ENCODE measurements at places on chromosomes 7 and 10.

GRCh38 chr10:22435650-22436049, 90.4 kb downstream of the SPAG6 start:
- DNase-seq = no peak

GRCh38 chr7:47978790-47979144, 648 bp downstream of the HUS1 start:
- no peak for DNase-seq

DNA sequence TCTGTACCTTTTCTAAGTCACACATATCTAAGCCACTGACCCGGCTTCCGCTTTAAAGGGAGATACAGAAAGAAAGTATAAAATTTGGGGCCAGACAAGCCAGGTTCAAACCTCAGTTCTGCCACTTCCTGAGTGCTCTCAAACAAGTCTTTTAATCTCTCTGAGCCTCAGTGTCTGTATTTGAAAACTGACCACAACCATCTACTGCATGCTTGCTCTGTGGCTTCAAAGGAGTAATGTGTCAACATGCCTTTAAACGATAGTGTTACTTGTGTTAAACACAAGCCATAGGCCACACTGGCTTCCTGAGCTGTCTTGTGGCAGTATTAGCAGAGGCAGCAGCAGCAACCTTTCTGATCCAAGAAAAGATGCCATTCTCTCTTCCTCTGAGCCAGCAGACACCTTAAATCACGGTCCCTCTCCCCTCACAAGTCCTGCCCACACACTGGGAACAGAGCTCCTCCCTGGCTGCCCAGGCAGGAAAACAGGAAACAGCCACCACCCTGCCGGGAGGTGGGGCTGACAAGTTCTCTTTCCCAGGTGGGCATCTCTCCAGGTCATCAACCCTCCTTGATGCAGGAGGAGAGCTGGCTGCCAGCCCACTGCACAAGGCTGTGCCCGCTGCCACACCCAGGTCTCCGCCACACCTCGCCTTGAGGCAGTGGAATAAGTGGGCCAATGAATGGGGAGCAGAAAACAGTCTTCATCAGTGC, 10.7 kb downstream of the HIP1 start:
- DNase-seq = no peak

DNA sequence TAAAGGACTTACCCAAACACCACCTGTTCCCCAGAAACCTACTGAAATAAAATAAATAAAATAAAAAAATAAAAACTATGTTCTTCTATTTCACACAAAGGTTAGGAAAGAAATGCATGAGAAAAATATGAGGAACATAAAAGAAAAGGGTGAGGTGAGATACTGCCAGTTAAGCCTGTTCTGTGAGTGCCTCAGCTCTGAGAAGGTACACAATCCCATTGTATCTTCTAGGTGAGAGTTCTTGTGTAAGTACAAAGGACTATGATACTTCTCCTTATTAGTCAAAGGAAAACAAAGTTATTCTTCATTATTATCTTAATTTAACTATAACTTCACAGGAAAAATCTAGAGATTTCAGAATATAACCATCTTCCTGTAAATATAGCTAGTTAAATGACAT, 86.0 kb downstream of the ATE1 start:
- no peak for DNase-seq

- no peak for DNase-seq
Measured at GRCh38 chr7:37430171-37430570, 18.5 kb downstream of the ELMO1 start.

DNA sequence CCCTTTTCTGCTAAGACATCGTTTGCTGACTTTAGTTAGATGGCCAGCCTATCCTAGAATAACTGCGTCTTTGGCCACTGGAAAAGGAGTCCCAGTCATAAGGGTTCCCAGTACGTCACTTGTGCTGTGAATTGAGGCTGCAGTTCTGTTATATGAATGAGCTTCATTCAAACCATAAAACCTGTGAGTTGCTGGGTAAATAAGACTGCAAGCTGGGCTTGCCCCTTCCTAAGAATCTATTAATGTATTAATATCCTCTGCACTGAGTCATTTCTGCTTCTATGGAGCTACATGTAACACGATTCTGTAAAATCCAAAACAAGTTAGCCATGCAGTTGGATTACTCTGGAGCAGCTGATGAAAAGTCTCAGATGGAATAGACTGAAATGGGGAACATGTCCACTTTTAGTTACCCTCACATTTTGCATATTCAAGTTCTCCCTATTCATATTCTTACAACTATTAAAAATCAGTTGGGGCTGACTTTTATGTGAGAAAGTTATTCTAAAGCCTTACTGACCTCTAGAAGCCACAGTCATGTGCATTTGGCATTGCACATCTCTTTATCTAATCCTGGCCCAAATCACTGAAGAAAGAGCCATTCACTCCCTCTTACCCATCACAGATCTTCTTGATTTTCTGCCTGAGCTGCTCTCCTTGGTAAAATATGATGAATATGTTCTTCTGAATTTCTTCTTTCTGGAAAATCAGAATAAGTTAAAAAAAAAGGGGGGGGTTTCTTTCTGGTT, 41.8 kb upstream of the TMEM213 start:
- DNase-seq = no peak

- no peak for DNase-seq
Measured at GRCh38 chr7:107267138-107267537, 98.3 kb downstream of the HBP1 start.

DNA sequence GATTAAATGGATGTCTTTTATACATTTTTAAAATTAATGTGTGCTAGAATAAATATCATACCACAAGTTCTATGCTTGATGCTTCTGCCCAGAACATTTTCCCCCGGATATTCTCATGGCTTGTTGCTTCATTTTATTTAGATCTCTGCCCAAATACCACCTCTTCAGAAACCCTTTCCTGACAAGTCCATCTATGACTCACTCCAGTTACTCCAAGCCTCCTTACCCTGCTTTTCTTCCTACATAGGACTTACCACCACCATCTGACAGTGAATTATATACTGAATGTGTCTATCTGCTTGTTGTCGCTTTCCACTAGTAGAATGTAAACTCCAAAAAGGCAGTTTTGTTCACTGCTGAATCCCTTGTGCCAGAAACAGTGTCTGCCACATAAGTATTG, 19.1 kb upstream of the ERVW-1 start:
- no peak for DNase-seq

GRCh38 chr7:82598958-82599357, 155.4 kb upstream of the CACNA2D1 start:
- peak; percentile 37 for DNase-seq

DNA sequence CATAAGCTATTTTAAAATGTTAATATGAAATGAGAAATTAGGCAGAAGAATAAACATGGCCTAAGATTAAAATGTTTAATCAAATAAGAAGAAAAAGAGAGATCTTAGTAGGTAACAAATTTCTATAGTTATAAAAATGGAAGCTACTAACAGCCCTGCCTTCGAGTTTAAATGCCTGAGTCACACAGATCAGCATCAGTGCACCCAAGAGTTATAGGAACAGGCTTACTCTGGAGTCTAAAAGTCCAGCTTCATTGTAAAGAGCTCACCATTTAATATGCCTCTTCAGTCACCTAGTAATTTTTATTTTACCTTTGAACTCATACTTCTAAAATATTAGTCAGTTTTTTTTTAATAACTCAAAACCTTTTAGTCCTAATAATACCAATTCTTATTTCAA, 52.6 kb downstream of the BRI3 start:
- DNase-seq = no peak

GRCh38 chr10:91800182-91800581, 2.0 kb downstream of the TNKS2 start:
- DNase-seq = no peak

DNA sequence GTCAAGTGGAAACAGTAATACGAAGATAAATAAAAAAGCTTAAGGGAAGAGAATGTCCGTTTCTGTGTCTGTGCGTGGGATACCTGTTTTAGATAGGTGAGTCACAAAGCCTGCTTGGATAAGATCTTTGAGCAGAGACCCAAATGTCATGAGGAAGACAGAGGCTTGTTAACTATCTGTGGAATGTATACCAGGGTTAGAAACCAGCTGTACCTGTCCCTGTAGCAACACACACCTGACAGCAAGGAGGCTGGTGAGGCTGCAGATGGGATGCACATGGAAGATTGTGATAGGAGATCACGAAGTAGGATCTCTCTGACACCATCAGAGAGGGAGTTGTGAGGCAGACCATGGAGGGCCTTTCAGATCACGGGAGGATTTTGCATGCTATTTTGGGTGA, 105.3 kb downstream of the ARHGAP21 start:
- DNase-seq = no peak

DNA sequence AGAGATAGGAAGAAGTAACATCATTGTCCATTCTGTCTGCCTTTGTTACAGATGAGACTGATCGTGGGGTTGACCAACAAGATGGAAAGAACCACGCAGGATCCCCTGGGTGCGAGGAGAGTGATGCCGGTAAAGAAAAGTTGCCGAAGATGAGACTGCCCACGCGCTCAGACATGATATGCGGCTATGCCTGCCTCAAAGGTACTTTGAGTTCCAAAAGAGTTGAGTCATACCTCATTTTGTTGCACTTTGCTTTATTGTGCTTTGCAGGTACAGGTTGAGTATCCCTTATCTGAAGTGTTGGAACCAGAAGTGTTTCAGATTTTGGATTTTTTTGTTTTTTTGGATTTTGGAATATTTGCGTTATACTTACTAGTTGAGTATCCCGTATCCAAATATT, 12.2 kb upstream of the CLCN1 start:
- DNase-seq = no peak

GRCh38 chr7:155255071-155255470, 42.6 kb upstream of the INSIG1 start:
- no peak for DNase-seq

- no peak for DNase-seq
Measured at GRCh38 chr7:28456044-28456443, 43.7 kb downstream of the CREB5 start.

GRCh38 chr7:120993553-120994191, 5.2 kb downstream of the CPED1 start:
- peak; percentile 47 for DNase-seq

DNA sequence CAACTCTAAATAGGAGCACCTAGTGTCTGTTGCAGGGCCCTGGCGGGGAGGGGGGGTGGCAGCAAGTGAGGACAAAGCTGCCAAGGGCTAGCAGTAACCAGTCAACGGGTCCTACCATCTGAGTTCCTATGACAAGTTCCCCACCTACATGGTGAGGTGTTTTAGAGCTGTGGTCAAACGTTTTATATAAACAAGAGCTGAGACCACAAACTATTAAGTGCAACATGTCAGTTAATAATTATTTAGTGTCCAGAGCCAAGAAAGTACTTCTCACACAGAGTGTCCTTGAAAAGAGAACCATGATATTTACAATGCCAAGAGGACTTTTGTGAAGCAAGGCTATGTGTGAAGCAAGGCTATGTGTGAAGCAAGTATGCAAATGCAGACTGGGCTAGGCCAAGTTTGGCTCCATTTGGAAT, 434.7 kb downstream of the TNS3 start:
- DNase-seq = no peak

DNA sequence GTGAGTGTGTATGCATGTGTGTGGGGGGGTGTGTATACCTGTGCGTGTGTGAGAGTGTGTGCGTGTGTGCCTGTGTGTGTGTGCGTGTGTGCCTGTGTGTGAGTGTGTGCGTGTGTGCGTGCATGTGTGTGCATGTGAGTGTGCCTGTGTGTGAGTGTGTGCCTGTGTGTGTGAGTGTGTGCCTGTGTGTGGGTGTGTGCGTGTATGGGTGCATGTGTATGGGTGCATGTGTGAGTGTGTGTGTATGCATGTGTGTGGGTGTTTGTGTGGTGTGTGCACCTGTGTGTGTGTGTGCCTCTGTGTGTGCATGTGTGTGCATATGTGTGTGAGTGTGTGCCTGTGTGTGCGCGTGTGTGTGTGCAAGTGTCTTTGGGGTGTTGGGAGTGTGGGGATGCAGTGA, 6.4 kb downstream of the ANTXRL start:
- no peak for DNase-seq

DNA sequence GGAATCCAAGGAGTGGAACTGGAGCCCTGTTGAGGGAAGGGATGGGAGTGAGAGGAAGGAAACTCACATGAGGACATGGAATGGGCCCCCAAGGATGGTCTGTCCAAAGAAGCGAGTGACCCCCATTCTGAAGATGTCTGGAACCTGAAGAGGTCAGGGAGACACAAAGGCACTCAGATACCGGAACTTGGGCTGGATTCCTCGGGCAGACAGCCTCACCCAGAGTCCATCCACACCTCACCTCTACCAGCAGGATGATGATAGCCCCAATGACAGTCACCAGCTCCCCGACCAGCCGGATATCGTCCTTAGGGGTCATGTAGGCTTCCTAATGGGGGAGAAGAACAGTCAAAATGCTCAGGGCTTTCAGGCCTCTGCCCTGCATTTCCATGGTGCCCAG, 10.7 kb downstream of the TRPV6 start:
- no peak for DNase-seq

DNA sequence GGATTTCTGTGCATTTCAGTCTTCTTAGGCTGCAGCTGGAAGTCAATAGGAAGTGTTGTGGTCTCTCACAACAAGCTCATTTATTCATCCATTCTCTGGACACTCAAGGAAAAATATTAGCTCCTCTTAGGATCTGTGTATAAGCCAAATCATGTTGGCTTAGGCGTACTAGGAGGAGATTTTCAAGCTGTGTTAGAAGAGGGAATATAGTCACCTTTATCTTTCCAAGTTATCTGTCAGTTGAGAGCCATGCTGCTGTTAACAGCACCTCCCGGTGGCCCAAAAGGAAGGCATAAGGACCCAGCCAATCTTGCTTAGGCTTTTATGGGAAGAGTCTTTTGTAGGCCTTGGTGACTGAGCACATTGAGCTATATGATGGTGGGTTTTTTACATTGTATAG, 220.0 kb downstream of the LRMDA start:
- DNase-seq = no peak

DNA sequence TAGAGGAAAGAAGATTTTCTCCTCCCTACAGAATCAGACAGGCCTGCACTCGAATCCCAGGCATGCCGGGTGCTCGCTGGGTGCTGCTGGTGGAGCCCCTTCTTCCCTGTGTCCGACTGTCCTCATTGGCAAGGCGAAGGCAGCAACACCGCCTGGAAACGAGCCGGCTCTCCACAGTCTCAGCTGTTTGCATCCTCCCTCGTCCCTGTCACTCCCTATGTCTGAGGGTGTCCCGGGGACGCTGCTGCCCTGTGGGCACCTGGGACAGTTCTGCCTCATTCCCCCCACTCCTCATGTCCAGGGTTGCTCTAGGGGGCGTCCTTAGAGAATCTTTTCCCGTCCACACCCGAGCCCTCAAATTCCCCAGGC, 31.6 kb upstream of the TMEM72 start:
- DNase-seq = no peak

DNA sequence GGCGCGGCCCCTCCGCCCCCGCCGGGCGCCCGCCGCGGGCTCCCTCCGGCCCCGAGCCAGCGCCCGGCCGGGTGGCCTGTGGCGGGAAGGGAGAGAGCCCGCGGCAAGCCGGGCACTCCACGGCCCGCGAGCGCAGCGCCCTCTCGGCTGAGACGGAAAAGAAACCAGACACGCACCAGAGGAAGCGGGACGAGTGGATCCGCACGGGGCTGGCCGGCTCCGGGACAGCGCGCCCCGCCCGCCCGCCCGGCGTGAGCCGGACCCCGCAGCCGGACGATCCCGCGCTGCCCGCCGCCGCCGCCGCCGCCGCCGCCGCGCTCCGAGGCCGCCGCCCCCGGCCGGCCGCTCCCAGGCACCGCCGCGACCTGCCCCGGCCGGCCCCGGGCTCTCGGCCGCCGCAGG, 300 bp downstream of the ARHGAP21 start:
- DNase-seq = peak; percentile 31
